ENCODE measurements at places on chromosomes 6 and 20.

- H3K4me1 ChIP-seq: peaks cover 10% of the 10 kb centered on the region
- H3K4me3 ChIP-seq: no peak overlapping the region
- H3K27me3 ChIP-seq: no peaks in the 10 kb centered on the region
- no peak overlapping the region for H3K27ac ChIP-seq
Measured at GRCh38 chr6:72954716-72955115, 270.6 kb downstream of the KHDC1L start.

DNA sequence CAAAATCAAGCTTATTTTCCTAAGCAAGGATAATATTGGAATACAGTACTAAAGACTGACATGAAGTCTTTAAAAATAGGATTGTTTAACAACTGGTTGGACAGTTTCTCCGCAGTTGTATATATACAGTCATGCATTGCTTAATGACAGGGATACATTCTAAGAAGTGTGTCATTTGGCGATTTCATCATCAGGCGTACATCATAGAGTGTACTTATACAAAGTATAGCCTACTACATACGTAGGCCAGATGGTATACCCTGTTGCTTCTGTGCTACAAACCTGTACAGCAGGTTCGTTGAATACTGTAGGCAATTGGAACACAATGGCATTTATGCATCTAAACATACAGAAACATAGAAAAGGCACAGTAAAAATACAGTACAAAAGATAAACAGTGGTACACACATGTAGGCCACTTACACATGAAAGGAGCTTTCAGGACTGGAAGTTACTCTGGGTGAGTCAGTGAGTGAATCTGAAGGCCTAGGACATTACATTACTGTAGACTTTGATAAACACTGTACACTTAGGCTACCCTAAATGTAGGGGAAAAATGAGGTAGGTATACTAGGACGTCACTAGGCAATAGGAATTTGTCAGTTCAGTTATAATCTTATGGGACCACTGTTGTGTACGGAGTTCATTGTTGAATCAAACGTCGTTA is 20.1 kb downstream of the HECA start:
- no peak overlapping the region for H3K4me3 ChIP-seq
- H3K27me3 ChIP-seq: no peaks in the 10 kb centered on the region
- peaks cover 21% of the 10 kb centered on the region for H3K36me3 ChIP-seq
- H3K4me1 ChIP-seq: peaks cover 42% of the 10 kb centered on the region

DNA sequence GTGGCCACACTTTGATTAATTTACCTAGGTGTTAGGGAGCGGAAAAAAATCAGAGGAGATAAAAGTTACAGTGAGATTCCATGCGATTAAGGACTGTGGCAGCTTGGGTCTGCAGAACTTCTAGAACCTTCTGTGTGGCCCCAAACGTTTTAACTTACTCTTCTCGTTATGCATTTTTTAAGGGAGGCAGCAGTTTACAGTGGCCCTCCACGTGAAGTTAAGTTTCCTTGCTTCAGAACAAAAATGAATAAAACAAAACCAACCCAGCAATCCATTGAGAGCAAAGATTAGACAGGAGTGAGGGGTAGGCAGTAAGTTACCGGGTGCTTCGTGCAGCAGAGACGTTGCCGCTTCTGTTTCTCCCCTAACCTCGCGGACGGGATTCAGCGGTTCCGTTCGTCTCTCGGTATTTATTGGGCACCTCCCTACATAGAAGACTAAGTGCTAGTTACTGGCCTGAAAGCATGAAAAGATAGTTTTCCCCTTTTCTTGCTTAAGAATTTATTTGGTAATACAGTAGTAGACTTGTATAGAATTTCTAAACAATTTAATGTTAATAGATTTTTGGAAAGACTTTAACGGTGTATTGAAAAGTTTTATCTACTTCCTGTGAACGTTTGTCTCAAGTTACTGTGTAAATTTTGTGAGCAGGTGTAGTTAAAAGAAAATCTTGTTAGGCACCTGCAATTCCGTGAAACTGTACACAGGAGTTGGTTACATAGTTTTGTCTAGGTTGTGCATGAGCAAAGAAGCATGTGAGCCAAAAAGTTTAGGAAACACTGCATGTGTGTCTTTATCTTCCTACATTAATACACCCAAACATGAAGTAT is 1.1 kb downstream of the BAG2 start:
- peak overlapping the region; percentile 93 for H3K4me3 ChIP-seq
- no peak for DNase-seq
- peaks cover 10% of the 10 kb centered on the region for H3K4me1 ChIP-seq
- peak overlapping the region; percentile 86 for H3K27ac ChIP-seq

DNA sequence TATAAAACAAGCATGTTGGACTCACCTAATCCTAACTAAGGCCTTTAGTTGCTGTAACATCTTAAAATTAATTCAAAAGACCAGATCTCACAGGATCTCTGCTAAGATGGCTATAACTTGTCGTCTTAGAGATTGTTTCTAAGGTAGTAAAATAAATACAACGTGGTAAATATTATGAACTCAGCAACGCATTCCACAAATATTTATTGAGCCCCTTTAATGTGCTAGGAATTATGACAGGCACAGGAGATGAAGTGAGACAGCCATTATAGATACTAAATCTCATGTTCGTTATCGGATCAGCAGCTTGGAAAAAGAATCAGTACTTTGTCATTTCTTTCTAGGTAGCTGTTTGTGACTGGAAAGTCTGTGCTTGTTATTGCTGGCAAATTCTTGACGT is 20.9 kb upstream of the MCM3 start:
- peak overlapping the region; percentile 94 for H3K27ac ChIP-seq
- DNase-seq: no peak
- peaks cover 79% of the 10 kb centered on the region for H3K4me1 ChIP-seq

GRCh38 chr6:108115598-108116058 is 41.1 kb upstream of the OSTM1 start:
- peaks cover 3% of the 10 kb centered on the region for H3K36me3 ChIP-seq
- peak overlapping the region; percentile 86 for H3K4me3 ChIP-seq
- DNase-seq: peak; percentile 13
- no peak overlapping the region for H3K27ac ChIP-seq

DNA sequence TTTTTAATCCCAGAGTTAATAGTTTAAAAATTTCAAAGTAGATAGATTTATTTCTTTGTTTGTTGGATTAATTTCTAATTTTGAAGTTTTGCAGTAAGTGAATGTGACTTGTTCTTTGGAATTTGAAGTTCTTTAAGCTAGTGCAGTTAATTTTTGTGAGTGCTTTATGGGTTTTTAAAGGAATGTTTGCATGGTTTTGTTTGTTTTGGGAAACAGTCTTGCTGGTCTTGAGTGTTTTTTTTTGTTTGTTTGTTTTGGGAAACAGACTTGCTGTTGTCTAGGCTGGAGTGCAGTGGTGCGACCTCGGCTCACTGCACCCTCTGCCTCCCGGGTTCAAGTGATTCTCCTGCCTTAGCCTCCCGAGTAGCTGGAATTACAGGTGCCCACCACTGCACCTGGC is 9.5 kb downstream of the PANK2 start:
- H3K36me3 ChIP-seq: peaks cover 22% of the 10 kb centered on the region
- H3K4me3 ChIP-seq: peak overlapping the region; percentile 25
- H3K27ac ChIP-seq: no peak overlapping the region

- H3K4me3 ChIP-seq: peak overlapping the region; percentile 10
- peak overlapping the region; percentile 4 for H3K27ac ChIP-seq
- peak; percentile 13 for DNase-seq
Measured at GRCh38 chr6:169589699-169590257, 112.1 kb downstream of the WDR27 start.

DNA sequence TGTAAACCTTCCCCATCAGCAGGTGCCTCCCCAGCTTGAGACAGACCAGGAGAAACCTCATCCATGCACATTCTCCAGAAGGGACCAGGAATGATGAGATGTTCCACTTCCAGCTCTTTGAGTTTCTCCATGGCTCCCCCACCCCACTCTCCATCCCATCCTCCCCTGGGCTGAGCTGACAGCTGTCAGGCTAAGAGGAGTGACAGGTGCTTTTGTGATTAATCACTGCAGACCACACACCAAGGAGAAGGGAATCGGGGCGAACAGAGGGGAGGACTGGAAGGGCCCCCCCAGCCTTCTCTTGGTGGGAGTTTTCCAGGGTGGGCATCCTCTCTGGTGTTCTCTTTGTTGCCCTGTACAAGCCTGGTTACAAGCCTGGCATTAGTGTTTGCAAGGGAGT is 56.1 kb upstream of the ZFAND3 start:
- no peaks in the 10 kb centered on the region for H3K36me3 ChIP-seq
- no peak overlapping the region for H3K4me3 ChIP-seq
- H3K27me3 ChIP-seq: peaks cover 12% of the 10 kb centered on the region

GRCh38 chr20:51541189-51542032 is 1.1 kb downstream of the NFATC2 start:
- H3K4me1 ChIP-seq: peaks cover 43% of the 10 kb centered on the region
- peaks cover 18% of the 10 kb centered on the region for H3K36me3 ChIP-seq
- peak overlapping the region; percentile 98 for H3K27ac ChIP-seq
- H3K4me3 ChIP-seq: peak overlapping the region; percentile 92

- no peak overlapping the region for H3K27ac ChIP-seq
- H3K4me1 ChIP-seq: peaks cover 2% of the 10 kb centered on the region
- H3K36me3 ChIP-seq: peaks cover 11% of the 10 kb centered on the region
- no peak for DNase-seq
Measured at GRCh38 chr6:110656492-110656891, 158.8 kb downstream of the CDK19 start.

DNA sequence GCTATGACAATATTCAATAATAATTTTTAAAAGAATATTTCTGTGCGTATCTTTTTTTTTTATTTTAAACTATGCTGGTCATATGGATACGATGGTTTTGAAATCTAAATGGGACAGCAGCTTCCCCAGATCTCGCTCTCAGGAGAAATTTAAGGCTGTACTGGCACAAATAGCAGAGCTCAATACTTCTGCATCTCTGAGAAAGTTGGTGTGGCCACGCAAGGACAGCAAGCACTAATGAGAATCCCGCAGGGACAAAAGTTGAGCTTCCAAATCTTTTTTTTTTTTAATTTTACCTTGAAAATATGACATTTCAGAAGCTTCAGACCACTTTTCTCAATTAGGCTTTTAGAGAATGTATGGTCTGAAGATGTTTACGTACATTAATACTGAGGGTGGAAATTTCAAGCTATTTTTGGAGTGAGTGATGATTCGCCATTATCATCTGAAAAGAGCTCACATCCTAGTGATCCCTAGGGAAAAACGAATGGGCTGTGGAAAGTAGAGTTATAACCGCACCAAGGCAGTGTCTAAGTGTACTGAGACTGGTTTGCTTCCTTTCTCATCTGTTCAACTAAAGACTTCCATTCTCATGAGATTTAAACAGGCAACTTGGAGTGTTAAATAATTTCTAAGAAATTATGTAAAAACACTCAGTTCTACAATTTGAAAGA is 840.0 kb downstream of the C6orf118 start:
- no peaks in the 10 kb centered on the region for H3K36me3 ChIP-seq
- H3K4me1 ChIP-seq: no peaks in the 10 kb centered on the region
- no peak for DNase-seq
- no peaks in the 10 kb centered on the region for H3K27me3 ChIP-seq
- no peak overlapping the region for H3K27ac ChIP-seq

DNA sequence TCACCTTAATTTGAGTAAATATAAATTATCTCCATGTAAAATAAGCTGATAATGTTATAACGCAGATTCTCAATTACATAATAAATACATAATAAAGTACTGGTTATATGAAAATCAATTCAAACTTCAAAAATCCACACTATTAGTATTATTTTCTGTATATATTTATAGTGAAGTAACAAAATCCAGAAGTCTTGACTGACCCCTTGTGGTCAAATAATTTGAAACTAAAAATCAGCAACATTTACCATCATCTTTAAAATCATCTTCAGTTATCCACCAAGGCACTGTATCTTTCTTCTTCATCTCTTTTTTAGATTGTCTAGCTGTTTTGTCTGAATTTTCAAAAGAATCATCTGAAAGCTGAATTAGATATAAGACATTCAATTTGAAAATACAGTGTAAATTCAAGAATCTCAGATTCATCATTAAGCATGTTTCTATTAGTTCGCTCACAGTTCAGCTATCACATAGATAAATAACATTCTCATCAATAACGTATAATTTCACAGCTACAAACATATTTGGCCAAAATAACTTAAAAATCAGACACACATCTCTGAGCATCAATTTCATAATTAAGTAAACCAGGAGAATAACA is 6.5 kb downstream of the CEP162 start:
- DNase-seq: no peak
- H3K36me3 ChIP-seq: peaks cover 1% of the 10 kb centered on the region
- H3K27ac ChIP-seq: no peak overlapping the region
- peaks cover 13% of the 10 kb centered on the region for H3K4me1 ChIP-seq

- H3K27ac ChIP-seq: no peak overlapping the region
- H3K27me3 ChIP-seq: no peaks in the 10 kb centered on the region
- peaks cover 11% of the 10 kb centered on the region for H3K36me3 ChIP-seq
- DNase-seq: no peak
- peaks cover 32% of the 10 kb centered on the region for H3K4me1 ChIP-seq
Measured at GRCh38 chr20:16476032-16476431, 97.2 kb downstream of the KIF16B start.

DNA sequence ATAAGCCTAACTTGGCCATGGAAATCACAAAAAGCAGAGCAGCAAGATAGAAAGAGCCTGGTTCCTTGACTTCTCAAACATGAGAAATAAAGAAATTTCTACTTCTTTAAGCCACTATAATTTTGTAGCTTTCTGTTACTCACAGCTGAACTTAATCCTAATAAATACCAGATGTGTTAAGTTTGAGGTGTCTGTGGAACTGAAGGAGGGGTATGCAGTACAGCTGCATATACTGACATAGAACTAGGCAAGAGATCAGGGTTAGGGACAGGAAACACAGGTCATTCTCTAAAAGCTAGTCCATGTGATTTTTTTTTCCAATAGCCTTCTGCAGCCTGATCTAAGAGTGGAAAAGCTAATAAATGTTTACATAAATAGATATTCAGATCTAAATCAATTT is 123.9 kb downstream of the COL12A1 start:
- H3K4me1 ChIP-seq: peaks cover 5% of the 10 kb centered on the region
- H3K27me3 ChIP-seq: peaks cover 19% of the 10 kb centered on the region
- H3K36me3 ChIP-seq: no peaks in the 10 kb centered on the region
- H3K27ac ChIP-seq: no peak overlapping the region
- no peak for DNase-seq
- no peak overlapping the region for H3K4me3 ChIP-seq

Measured in stimulated activated naive B cell treated with anti-CD40 and anti-IgM and Interleukin-4, amounts not matched to agents 10 μg/mL and 1 μg/mL and 100 μg/mL, for 72 hours (primary cell).